ENCODE measurements at places on chromosomes 6 and 20.

DNA sequence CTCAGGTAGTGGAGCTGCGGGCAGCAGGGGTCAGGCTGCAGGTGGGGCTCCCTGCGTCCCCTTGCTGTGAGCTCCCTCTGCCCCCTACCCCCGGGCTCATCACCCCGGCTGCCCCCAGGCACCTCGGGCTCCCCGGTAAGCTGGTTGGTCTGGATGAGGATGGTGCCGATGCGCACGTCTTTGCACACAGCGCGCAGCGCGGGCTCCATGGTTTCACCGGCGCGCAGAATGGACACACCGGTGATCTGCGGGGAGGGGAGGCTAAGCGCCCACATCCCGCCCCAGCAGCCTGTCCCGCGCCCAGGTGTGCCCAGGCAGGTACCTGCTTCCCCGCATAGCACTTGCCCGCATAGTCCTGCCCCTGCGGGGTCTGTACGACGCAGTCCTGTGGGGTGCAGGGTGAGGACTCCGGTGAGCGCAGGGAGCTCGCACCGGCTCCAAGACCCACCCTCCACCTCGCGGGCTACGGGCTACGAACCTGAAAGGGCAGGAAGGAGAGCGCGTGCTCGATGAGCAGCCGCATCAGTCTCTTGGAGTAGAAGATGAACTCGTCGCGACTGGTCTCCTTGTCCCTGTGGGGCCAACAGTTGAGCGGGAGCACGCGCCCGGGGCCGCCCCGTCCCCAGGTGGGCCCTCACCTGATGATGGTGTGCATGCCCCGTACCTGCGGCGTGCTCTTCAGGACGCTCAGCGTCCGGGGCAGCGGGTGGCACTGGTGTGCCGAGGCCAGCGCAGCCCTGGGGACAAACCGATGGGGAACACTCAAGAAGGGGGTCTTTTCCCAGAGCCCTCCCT lies 15.5 kb downstream of the UCKL1 start:
- no peak for DNase-seq

GRCh38 chr6:137391061-137391814 lies 103.0 kb downstream of the OLIG3 start:
- DNase-seq: no peak

- DNase-seq: no peak
Measured at GRCh38 chr6:25428758-25429317, 149.7 kb downstream of the CARMIL1 start.

GRCh38 chr6:133247581-133247980 lies 6.4 kb downstream of the EYA4 start:
- no peak for DNase-seq

DNA sequence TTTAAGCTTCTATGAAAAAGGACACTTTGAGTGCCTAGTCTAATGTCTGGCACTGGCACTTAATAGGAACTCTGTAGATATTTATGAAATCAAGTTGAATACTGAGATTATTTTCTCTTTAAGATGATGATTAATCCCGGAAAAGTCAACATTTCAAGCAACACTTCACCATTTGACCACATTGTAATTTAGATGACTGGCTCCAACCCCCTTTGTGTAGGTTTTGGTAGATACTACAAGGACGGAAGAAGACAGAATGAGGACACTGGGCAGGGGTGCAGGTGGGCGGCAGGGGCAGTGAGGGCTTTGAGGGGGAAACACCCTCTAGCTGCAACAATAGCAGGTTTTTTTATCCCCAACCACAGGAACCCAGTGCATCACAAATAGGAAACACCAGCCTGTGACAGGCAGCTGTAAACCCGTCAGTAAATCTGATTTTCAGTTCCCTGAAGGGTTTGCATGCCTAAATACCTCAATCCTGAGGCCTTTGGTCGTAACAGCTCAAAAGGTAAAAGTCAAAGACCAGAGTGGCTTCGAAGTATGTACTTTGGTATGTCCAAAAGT lies 4.6 kb downstream of the DTNBP1 start:
- no peak for DNase-seq

DNA sequence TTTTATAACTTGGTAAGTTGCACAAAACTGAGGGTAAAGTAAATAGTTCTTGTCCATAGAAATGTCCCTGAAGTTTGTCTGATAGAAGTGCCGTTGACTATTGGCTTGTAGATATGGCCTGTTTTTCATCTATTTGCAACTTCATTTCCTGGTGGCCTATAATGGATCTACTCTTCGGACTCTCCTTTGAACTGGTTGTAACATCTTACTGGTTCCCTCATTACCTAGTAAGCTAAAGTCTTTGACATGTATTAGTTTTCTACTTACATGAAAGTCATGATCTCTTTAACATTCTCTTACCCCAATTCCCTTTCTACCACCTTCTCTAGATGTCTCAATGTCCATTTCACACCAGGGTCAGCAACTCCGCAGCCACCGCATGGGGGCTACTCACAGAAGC lies 146.3 kb downstream of the GRM4 start:
- DNase-seq: no peak

GRCh38 chr6:356828-357251 lies 34.7 kb upstream of the IRF4 start:
- DNase-seq: no peak

- peak; percentile 24 for DNase-seq
Measured at GRCh38 chr20:52242237-52243230, 51.0 kb upstream of the ZFP64 start.
